ENCODE measurements at places on chromosomes 2 and 18.

DNA sequence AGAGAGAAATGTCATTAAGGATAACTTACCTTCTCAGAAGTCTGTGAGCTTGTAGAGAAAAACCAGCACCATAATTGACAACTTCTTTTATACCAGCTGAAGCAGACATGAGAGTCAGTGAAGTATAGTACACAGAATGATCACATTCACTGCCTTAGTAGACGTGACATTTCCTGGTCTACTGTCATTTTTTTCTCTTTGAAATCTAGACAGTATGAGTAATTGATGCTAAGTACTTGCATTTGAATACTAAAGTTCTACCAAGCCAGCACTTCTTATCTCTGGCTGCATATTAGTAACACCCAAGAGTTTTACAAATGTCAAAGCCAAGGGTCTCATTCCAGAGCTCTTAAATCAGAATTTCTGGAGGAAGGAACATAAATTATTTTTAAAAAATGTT, 25.4 kb upstream of the ACADL start:
- no peak for DNase-seq

GRCh38 chr2:45743531-45744396, 92.3 kb downstream of the PRKCE start:
- peak; percentile 84 for DNase-seq

- peak; percentile 94 for DNase-seq
Observed at GRCh38 chr2:219433666-219434467, 776 bp upstream of the SPEG start.

- no peak for DNase-seq
Observed at GRCh38 chr2:103138123-103138901, 376.5 kb downstream of the TMEM182 start.

Data from sigmoid colon (tissue), 7 donors.